ENCODE measurements at places on chromosomes 4 and X.

- no peak for DNase-seq
Measured at GRCh38 chr4:123749383-123749782, 352.8 kb downstream of the SPRY1 start.

- DNase-seq: no peak
Measured at GRCh38 chr4:99264927-99265326, 25.9 kb downstream of the ADH1A start.

DNA sequence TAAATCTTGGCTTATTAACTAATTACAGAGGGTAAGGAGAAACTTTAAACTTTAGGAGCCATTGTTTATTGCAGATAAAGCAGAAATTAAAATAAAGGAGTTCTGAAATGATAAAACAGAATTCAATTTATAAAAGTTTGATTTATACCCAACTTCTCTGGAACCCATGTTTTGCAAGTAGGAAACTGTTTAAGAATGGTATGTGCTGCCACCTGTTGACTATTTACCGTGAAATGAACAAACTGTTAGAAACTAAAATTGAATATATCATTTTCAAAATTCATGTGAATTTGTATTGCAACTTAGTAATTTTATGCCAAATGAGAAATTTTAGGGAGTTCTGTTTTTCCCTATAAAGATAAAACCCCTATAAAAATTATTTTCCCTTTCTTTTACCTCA lies 11.0 kb upstream of the TBC1D8B start:
- no peak for DNase-seq

DNA sequence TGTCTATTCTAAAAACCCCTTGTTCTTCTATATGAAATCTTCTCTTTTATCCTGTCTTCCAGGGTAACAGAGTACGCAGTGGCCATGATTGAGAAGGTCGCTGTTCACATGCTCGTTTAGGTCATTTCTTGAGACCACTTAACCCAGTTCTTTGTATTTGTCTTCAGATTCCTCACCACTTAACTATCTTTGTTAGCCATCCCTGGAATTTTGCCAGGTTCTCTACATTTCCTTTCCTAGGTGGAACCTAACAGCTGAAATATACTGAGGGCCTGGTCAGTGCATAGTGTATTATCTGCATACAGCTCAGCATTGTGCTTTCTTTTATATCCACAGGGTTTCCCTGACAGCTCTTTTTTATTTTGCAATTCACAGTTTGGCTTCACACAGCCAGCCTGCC lies 148.9 kb upstream of the GALNT7 start:
- DNase-seq: no peak

DNA sequence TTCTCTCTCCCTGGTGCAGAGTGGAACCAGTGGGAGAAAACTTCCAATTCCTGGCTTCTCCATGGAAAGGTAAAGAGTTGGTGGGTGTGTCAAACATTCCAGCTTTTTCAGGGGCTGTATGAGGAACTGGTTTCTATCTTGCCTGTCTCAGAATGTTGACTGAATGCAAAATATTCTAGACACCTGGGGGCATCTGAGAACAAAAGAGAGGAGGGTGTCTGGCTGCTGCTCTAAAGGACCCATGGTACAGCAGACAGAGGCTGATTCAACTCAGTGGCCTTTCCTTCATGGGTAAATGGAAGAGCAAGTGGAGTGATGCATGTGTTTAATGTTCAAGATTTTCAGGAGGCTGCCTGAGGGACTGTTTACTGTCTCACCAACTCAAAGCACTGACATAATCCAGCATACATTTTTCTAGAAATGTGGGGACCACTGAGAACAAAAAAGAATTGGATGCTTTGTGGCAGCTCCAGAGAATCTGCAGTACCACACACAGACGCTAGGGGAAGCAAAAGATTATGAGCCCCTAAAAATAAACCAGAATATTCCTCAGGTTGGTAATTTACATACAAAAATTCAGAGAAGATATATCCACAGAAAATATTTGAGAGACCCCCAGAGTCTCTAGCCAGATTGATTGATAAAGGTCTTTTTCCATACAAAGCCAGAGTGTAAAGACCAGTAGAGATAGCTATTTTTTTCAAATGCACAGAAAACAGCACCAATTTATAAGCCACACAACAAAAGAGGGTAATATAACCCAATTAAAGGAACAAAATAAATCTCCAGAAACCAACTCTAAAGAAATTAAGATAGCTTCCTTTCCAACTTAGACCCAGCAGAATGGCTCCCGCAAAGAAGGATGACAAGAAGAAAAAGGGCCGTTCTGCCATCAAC lies 48.0 kb upstream of the STARD8 start:
- DNase-seq: no peak

DNA sequence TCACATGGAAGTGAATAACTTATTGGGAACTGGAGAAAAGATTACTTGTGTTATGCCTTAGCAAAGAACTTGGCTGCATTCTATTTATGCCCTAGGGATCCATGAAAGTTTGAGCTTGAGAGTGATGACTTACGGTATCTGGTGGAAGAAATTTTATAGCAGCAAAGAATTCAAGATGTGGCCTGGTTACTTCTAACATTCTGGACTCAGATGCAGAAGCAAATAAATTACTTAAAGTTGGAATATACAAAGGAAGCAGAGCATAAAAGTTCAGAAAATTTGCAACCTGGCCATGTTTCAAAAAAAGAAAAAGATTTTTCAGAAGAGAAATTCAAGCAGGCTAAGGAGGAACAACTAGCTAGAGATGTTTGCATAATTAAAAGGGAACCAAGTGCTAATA lies 252.3 kb upstream of the WDFY3 start:
- DNase-seq: no peak

DNA sequence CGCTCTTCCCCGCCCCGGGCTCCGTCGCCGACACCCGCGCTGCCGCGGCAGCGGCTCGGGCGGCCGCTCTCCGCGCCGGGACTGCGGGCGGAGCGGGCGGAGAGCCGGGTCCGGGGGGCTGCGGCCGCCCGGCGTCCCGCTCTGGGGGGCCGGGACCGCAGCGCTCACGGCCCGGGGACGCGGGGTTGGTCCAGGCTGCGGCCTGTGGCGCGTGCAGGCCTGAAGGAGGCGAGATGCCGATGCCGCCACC lies 492 bp downstream of the GALNT7 start:
- DNase-seq: no peak

GRCh38 chrX:20147561-20147960 lies 5.9 kb upstream of the EIF1AX start:
- no peak for DNase-seq

DNA sequence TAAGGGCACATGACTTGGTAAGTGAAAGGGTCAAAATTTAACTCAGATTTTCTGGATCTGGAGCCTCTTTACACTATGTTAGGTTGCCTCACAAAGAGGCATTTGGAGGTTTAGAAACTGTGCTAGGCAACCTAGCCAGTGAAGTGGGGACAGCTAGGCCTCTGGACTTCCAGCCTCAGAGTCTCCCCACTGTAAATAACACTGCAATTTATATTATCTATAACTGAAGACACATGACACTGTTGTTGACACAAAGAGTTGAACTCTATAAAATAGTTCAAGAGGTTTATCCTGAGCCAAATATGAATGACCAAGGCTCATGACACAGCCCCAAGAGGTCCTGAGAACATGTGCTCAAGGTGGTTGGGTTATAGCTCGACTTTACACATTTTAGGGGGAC lies 74.9 kb upstream of the IQCM start:
- DNase-seq: no peak

GRCh38 chr4:164948975-164949374 lies 28.5 kb downstream of the TRIM61 start:
- no peak for DNase-seq

DNA sequence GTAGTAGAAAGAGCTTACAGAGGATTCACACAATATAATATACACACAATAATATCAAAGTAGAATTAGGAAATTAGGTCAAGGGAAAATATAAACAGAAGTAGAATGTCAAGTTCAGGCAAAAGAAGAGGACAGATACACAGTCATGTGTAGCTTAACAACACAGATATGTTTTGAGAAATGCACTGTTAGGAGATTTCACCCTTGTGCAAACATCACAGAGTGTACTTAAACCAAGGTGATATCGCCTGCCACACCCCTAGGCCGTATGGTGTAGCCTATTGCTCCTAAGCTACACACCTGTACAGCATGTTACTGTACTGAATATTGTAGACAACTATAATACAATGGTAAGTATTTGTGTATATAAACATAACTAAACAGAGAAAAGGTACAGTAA lies 110.0 kb upstream of the EDNRA start:
- DNase-seq: no peak

GRCh38 chrX:70675284-70675683 lies 230.6 kb downstream of the DLG3 start:
- no peak for DNase-seq

GRCh38 chr4:121584836-121585235 lies 111.9 kb downstream of the ANXA5 start:
- no peak for DNase-seq

- no peak for DNase-seq
Measured at GRCh38 chr4:113687067-113687718, 74.3 kb downstream of the CAMK2D start.

- no peak for DNase-seq
Measured at GRCh38 chr4:27005905-27006590, 145.4 kb downstream of the STIM2 start.

GRCh38 chr4:55270481-55270880 lies 75.6 kb upstream of the SRD5A3 start:
- DNase-seq: no peak

DNA sequence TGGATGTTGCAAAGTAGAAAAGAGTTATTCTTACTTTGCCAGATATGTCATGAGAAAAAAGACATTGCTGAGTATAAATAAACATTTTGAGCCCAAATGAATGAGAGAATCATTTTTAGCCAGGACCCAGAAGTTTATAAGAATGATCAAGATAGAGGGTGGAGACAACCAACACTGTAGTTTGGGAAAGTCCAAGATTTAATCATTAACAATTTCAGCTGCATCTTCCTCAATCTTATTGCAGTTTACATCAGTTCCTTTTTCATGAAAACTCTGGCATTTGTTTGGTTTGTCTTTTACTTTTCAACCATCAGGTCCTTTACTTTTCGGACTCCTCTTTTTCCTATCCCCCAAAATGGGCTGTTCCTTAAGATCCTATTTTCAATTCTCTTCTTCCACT lies 645.9 kb downstream of the ANKRD50 start:
- DNase-seq: no peak

- DNase-seq: no peak
Measured at GRCh38 chr4:15935504-15936402, 2.8 kb downstream of the FGFBP1 start.

DNA sequence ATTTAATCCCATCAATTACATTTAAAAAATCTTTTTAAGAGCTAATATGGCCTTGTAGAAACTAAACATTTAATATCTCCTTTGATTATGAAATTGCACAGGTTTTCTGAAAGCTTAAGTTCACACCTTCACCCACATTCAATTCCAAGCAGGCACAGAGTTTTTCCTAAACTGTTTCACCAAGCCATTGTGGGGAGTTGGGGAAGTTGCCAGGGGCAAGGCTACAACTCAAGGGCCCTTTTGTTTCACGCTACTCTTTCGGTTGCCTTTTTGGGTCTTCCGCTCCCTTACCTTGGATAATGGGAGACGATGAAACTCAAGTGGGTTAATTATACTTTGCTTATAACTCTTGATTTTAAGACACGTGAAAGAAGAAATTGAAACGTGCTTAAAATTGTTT lies 33.3 kb downstream of the APBB2 start:
- DNase-seq: no peak

- DNase-seq: no peak
Measured at GRCh38 chrX:102341867-102342266, 94.9 kb downstream of the NXF2 start.

GRCh38 chrX:73916489-73916888 lies 353.5 kb downstream of the CHIC1 start:
- no peak for DNase-seq

DNA sequence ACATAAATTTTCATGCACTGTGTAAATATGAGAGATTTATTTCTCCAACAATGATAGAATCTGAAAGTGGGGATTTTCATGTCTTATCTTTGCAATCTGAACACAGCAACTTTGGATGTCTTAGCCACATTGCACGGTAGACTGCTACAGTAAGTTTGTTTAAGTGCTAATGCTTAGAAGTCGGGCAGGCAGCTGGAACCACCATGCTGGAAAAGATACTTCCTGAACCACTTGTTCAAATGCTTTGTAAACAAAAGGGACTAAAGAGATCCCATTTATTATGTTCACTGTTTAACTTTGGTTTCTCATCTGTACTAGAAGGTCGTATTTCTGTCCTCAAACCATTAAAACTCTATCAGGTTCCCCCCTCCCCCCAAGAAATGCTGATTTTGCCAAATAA lies 555.9 kb upstream of the DIPK2B start:
- DNase-seq: no peak

GRCh38 chr4:165718660-165719059 lies 154.4 kb upstream of the TLL1 start:
- DNase-seq: no peak

DNA sequence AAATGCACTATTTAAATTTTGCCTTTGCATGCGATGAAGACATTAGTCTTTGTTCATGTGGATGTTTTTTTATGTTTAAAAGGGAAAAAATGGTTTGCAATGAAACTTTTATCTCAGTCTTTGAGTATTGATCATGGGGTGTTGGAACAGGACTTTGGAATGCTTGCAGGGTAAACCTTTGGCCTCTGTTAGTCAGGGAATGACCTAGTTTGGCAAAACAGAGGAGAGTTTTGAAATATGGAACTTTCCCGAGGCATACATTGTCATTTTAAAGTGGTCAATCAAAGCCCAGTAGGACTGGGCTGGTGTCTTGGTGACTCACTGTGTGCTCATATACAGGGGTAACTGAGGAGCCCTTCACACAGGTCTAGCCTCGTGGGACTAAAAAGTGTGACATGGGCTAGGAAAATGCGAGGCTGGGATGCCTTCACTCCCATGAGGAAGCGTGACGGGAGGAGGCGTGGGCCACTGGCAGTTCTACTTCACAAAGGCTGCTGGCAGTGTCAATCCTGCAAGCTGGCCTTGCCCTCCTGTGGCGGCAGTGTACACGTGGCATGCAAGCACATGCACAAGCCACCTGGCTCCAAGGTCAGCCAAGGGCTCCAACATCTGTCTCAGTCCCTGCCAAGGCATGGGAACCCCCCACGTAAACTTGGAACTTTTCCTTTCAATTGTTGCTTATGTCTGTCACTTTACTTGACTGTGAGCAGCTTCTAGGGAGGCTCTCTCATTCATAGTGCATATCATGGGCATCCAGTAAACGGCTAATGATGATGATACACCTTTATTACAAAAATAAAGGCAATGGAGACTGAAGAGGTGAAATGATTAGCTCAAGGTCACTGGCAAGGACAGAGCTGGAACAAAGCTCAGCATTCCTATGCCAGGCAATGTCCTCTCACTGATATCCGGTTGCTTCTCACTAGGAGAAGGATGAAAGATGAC lies 5.2 kb upstream of the F11 start:
- no peak for DNase-seq

GRCh38 chr4:53089936-53090729 lies 228.0 kb downstream of the RASL11B start:
- DNase-seq: peak; percentile 55
